HCT116 (cell line): ENCODE measurements at places on chromosomes 6 and 20. TPM values are rescaled to one million over a fixed set of nuclear protein-coding genes. Genes with fewer than 3 reads are reported as not detected.
A peak's percentile ranks its signal among the peaks of the same experiment; 100 is the strongest.

The TP53TG5 gene
- 0.76 TPM for total RNA-seq

The TMEM244 gene
- not detected for total RNA-seq

The RBPJL gene
- not detected for total RNA-seq

The XKR7 gene
- not detected for total RNA-seq

The IMPG1 gene
- not detected for total RNA-seq

- H3K4me3 ChIP-seq = no peak overlapping the region
- H3K4me1 ChIP-seq = no peaks in the 10 kb centered on the region
- H3K27ac ChIP-seq = no peak overlapping the region
- H3K36me3 ChIP-seq = no peaks in the 10 kb centered on the region
Measured at GRCh38 chr6:140183881-140184280, 809.4 kb upstream of the CITED2 start.

DNA sequence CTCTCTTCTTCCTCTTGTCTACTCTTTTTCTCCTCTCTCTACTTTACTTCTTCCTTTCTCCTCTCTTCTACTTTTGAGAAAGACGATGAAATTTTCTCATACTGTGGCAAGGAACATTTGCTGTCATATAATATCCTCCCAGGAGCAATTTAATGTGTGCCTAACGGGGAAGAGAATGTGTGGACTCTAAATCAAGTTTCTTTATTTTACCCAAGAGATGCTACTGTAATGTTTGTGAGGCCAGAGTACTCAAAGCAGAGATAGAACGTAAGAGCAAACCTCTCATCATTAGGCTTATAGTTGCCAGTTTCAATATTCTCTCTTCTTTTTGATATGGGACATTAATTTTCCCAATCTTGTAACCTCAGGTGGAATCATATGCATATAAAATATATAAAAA, 801.4 kb downstream of the BCKDHB start:
- no peak overlapping the region for H3K27ac ChIP-seq
- no peaks in the 10 kb centered on the region for H3K36me3 ChIP-seq
- H3K4me3 ChIP-seq = no peak overlapping the region
- no peaks in the 10 kb centered on the region for H3K4me1 ChIP-seq
- H3K27me3 ChIP-seq = no peaks in the 10 kb centered on the region

DNA sequence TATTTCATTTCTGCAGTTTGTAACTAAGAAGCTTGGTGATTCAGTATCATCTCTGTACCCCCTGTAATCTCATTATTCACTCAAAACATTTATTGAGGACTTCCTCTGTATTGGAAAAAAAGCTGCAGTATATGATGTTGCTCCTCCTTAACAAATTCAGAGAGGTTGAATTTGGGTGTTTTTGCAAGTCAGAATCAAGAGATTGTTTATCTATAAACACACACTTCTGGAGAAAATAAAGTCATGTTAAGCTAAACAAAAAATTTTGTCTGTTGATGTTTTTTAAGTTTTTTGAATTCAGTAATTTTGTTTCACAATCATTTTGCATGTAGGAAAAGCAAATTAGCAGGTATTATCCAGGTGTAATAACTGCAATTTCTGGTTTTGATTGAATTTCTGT, 11.4 kb upstream of the RHAG start:
- no peaks in the 10 kb centered on the region for H3K4me1 ChIP-seq
- H3K27ac ChIP-seq = no peak overlapping the region
- no peak overlapping the region for H3K4me3 ChIP-seq
- DNase-seq = no peak
- H3K27me3 ChIP-seq = no peaks in the 10 kb centered on the region

DNA sequence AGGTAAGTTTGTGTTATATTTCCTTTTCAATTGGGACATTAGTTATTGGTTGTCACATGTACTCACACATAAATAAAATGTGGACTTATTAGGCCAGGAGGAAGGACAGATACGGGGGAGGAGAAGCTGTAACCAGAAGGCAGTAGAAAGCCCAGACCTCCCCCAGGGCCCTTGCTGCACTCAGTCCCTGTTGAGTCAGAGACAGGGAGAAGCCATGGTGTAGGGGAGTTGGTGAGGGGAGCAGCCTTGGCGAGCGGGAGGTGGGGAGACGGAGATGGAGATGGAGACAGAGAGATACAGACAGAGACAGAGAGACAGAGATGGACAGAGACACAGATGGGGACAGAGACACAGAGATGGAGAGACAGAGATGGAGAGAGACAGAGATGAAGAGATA, 263.2 kb downstream of the DLL1 start:
- peaks cover 30% of the 10 kb centered on the region for H3K4me1 ChIP-seq
- DNase-seq = no peak
- no peak overlapping the region for H3K4me3 ChIP-seq
- no peaks in the 10 kb centered on the region for H3K27me3 ChIP-seq
- no peaks in the 10 kb centered on the region for H3K36me3 ChIP-seq

DNA sequence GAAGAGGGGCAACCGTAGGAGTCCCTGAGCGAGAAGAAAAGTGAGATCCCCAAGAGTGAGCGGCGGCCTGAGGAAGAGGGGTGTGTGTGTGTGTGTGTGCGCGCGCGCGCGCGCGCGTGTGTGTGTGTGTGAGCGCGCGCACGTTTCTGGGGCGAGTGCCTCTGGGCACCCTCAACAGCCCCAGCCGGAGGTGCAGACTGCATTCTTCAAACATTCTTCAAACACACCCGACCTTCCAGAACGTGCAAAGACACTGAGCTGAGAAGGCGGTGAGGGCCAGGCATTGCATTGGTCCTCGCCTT, 76.2 kb upstream of the FOXP4 start:
- no peaks in the 10 kb centered on the region for H3K4me1 ChIP-seq
- DNase-seq = no peak
- H3K4me3 ChIP-seq = peak overlapping the region; percentile 48

GRCh38 chr6:5190507-5190906, 70.2 kb downstream of the LYRM4 start:
- H3K36me3 ChIP-seq = no peaks in the 10 kb centered on the region
- H3K27me3 ChIP-seq = no peaks in the 10 kb centered on the region
- H3K4me3 ChIP-seq = no peak overlapping the region
- H3K27ac ChIP-seq = no peak overlapping the region
- no peak for DNase-seq

- no peak overlapping the region for H3K27ac ChIP-seq
- peaks cover 22% of the 10 kb centered on the region for H3K4me1 ChIP-seq
Measured at GRCh38 chr6:149965194-149966020, 1.7 kb downstream of the ULBP1 start.

- H3K27me3 ChIP-seq = no peaks in the 10 kb centered on the region
- H3K4me1 ChIP-seq = peaks cover 15% of the 10 kb centered on the region
- DNase-seq = no peak
- H3K4me3 ChIP-seq = peak overlapping the region; percentile 78
- no peaks in the 10 kb centered on the region for H3K36me3 ChIP-seq
Measured at GRCh38 chr6:53347250-53347920, 1.4 kb downstream of the ELOVL5 start.

- H3K27me3 ChIP-seq = no peaks in the 10 kb centered on the region
- no peak overlapping the region for H3K27ac ChIP-seq
- H3K4me3 ChIP-seq = no peak overlapping the region
- no peaks in the 10 kb centered on the region for H3K4me1 ChIP-seq
- peaks cover 5% of the 10 kb centered on the region for H3K36me3 ChIP-seq
Measured at GRCh38 chr6:134980846-134981245, 30.9 kb upstream of the ALDH8A1 start.

DNA sequence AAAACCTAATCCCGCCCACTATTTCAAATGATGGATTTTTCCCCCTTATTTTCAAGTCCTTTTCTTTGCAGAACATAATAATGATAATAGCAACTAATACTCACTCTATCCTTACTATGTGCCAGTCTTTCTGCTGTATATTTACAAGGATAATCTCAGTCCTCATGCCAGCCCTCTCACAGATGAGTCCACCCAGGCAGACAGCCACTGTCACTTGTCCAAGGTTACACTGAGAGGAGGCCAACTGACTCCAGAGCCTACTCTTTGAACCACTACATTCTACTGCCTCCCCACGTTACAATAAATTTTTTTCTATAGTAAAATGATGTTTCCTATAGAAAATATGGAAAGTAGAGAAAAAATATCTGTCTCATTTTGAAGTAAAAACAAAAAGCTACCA, 30.9 kb downstream of the ELOVL5 start:
- peaks cover 9% of the 10 kb centered on the region; the same call in 1 of the 2 replicates for H3K4me1 ChIP-seq
- DNase-seq = no peak
- H3K36me3 ChIP-seq = no peaks in the 10 kb centered on the region
- H3K4me3 ChIP-seq = no peak overlapping the region
- no peak overlapping the region for H3K27ac ChIP-seq

- DNase-seq = no peak
- peaks cover 8% of the 10 kb centered on the region; the same call in 1 of the 2 replicates for H3K4me1 ChIP-seq
- no peaks in the 10 kb centered on the region for H3K36me3 ChIP-seq
- H3K27me3 ChIP-seq = no peaks in the 10 kb centered on the region
- H3K4me3 ChIP-seq = no peak overlapping the region
- H3K27ac ChIP-seq = no peak overlapping the region
Measured at GRCh38 chr20:830011-830521, 3.4 kb upstream of the FAM110A start.

DNA sequence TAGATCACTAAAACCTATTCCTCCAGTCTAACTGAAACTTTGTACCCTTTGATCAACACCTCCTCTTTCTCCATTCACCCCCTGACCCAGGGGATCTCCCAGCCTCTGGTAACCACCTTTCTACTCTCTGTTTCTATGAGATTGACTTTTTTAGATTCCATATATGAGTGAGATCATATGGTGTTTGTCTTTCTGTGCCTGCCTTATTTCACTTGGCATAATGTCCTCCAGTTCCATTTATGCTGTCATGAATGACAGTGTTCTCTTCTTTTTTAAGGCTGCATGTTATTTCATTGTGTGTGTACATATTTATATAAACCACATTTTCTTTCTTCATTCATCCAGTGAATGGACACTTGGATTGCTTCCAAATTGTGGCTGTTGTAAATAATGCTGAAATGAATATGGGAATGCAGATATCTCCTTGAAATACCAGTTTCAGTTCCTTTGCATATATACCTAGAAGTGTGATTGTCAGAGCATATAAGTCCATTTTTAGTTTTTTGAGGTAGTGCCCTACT, 57.7 kb downstream of the DHX35 start:
- no peak overlapping the region for H3K27ac ChIP-seq
- no peak overlapping the region for H3K4me3 ChIP-seq
- peaks cover 28% of the 10 kb centered on the region for H3K36me3 ChIP-seq
